Lung (tissue), 17 donors: ENCODE measurements at places on chromosomes 1 and 21. TPM values are rescaled to one million over a fixed set of nuclear protein-coding genes. Genes with fewer than 3 reads are reported as not detected.

DNA sequence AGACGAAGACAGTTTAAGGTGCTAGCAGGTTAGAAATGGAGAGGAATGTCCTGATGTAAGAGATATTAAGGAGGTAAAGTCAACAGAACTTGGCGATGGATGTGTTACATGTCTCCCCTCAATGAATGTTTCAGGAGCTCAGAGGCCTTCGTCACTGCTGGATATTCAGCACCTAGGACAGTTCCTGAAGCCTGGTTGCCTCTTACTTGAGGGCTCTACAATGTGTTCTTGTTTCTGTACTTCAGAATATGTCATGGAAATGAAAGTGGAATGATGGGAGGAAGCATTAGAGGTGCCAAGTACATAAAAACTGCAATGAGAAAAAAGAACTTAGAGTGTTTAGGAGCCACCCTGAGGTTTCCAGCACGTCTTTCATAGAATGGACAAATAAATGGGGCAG is 17.7 kb downstream of the TNR start:
- H3K4me3 ChIP-seq = no peak overlapping the region
- no peak overlapping the region for H3K27ac ChIP-seq
- H3K27me3 ChIP-seq = no peaks in the 10 kb centered on the region
- no peaks in the 10 kb centered on the region for H3K36me3 ChIP-seq
- H3K4me1 ChIP-seq = no peaks in the 10 kb centered on the region

- H3K4me1 ChIP-seq = no peaks in the 10 kb centered on the region
- no peaks in the 10 kb centered on the region for H3K27me3 ChIP-seq
- H3K27ac ChIP-seq = no peak overlapping the region
- no peaks in the 10 kb centered on the region for H3K36me3 ChIP-seq
- no peak overlapping the region for H3K4me3 ChIP-seq
Observed at GRCh38 chr1:116256875-116257274, 116.2 kb upstream of the ATP1A1 start.

DNA sequence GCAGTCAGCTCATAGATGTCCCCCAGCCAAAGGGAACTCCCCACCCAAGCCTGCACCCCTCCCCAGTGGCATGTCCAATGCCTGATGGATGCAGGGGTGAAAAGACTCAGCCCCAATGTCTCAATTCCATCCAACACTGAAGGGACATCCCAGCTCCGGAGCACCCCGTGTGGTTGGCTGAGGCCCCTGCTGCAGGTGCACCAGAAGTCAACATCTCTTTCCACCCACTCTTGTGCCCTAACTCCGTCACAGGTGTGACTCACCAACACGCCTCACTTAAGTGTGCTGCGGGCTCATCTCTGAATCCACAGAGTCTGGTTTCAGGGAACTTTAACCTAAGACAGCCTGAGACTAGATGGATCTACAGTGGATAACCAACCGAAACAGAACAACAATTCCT is 40.9 kb upstream of the ZBTB18 start:
- H3K4me1 ChIP-seq = peaks cover 5% of the 10 kb centered on the region
- no peak overlapping the region for H3K4me3 ChIP-seq
- no peaks in the 10 kb centered on the region for H3K36me3 ChIP-seq

Gene MATN1
- 0.15 TPM for total RNA-seq
